ENCODE measurements at places on chromosomes 7 and 10.

DNA sequence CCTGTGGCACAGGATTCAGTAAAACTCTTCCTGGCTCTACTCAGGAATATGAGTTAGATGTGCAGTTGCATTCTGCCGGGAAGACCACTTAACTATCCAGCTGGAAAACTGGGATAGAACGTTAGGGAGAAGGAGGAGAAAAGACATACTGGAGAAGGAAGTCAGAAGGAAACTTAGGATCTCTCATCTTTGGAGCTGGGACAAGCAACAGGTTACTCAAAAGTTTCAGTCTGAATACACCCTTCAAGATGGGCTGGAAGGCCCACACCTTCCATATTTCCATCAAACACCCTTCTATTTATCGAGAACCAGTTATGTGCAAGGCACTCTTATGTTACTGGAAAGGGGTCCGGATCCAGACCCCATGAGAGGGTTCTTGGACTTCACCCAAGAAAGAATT is 440.4 kb upstream of the NRP1 start:
- no peak for DNase-seq

DNA sequence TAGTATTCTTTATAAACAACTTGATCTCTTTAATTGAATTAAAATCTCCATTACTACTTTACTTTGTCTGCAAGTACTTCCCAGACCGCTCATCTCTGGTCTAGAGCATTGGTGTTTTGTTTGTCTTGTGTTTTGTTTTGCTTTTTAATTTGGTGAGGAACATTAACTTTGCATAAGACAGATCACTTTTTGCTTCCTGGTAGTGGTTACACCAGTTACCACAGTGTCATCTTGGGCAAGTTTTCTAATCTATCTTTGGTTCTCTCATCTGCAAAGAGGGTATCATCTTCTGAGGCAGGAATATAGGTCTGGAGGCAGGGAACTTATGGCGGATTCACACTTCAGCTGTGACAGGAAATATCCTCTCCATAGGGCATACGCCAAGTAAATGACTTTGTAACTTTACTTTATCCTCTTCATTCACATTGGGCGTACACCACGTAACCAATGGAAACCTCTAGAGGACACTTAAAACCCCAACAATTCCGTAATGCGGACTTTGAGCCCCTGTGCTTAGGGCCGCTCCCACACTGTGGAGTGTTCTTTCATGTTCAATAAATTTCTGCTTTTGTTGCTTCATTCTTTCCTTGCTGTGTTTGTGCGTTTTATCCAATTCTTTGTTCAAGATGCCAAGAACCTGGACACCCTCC is 83.2 kb upstream of the JAZF1 start:
- DNase-seq: no peak

GRCh38 chr7:22823142-22823497 is 471 bp upstream of the TOMM7 start:
- no peak for DNase-seq

GRCh38 chr10:61814160-61814559 is 87.3 kb upstream of the ARID5B start:
- DNase-seq: no peak

DNA sequence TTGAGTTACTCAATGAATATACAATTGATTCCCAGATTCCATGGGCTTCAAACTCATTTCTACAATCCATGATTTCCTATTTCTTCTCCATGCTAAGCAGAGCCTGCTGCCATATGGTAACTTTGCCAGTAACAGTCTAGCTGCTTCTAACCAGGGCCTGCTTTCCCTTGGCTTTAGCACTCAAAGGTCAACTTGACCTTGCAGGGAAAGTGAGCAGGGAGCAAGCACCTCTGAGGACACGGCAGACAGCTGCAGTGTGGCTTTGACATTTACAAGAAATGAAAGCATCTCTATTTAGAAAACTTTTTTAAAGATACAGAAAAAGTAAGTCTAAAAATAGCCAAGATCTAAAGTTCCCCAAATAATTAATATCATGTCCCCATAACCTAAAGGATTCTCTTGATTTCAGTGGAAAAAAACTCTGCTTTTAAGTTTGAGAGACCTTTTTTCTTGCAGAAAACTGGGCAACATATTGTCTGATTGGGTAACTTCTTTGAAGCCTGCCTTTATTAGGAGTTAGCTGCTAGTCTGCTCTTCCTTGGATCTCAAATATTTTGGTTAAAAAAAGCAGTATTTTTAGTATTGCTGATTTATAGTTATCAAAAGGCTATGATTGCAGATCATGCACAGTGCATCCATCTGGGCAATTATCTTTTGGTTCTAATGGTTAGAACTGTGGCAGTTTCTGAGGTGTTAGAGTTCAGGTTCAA is 257.9 kb downstream of the AHR start:
- DNase-seq: no peak

GRCh38 chr7:44225566-44226395 is 25.0 kb downstream of the YKT6 start:
- DNase-seq: no peak

DNA sequence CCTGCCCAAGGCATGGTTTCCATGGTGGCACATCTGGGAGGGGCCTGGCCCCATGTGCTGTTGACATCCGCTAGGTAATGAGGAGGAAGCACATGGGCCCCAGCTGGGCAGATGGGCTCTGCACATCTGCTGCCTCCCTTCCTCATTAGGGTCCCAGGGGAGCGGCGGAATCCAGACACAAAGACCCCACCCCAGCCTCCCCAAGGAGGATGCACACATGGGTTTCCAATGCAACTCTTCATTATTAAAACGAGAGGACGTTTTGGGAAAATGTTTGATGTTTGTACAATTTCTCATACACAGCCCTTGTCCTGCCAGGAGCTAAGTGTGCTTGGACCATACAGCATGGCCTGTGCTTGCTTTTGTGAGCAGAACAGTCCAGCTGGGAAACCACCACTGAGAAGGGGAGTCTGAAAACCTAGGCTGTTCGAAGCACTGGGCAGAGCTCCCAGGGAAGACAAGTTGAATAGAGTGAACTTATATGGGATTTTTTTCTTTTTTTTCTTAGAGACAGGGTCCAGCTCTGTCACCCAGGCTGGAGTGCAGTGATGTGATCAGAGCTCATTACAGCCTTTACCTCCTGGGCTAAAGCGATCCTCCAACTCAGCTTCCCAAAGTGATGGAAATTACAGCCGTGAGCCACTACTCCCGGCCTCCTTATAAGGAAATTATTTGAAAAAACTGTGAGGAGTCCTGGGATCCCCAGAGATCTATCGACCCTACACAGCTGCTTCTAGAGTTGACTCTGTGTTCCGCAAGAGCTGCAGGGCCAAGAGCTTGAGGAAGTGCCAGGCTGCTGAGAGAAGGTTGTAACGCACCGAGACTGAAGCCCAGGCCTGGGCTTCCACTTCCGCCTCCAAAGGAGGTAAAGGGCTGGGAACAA is 23.4 kb downstream of the FAM107B start:
- peak; percentile 90 for DNase-seq

DNA sequence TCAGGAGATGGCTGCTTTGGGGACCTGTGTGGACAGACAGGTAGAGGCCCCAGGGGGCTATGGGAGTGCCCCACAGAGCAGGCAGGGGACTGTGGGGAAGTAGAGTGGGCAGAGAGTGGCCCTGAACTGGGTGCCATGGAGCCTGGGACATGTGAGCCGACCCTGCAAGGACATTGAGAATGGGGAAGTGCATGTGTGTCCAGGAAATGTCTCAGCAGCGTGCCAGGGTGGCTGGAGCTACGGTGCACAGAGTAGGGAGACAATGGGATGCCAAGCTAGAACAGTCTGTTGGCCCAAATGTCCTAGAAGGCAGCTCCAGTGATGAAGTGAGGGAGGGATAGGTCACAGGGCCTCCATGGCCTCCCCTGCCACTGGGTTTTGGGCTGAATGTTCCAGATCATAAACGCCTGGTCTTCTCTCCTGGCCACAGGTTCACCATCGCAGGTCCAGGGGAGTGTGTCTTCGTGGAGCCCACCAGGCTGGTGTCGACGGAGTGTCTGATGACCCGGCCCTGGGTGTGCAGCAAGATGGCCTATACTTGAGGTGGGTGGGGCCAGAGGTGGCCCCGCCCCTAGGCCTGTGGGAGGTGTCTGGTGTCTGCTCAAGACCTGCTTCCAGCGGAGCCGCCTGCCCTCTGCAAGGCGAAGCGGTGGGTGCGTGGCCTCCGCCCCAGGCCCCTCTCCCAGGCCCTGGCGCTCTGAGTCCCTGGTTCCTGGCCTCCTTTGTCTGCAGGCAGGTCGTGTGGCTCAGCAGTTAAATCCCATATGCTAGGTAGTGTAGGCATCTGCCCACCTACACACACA is 20.5 kb downstream of the CLEC2L start:
- peak; percentile 24 for DNase-seq

GRCh38 chr7:90844421-90844820 is 248.3 kb downstream of the CDK14 start:
- DNase-seq: no peak

DNA sequence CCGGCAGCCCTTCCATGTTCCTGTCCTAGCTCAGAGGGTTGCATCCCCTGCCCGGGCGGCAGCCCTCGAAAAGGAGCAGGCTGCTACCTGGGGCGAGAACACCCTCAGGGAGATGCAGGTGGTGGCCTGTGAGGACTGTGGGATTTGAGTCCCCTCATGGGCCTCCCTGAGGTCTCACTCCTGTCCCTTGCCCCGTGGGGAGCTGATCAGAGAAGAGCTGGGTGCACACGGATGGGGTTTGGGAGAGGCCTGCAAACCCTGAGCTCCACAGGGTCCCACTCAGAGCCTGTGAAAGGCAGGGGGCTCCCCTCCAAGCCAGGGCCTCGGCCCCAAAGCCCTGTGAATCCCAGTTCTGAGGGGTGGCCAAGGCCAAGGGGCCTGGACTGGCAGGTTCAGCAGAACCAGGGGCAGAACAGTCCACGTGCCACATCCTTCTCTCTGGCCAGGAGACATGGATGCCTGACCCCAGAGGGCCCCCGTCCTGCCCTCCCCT is 424 bp upstream of the CYP2W1 start:
- DNase-seq: no peak

- DNase-seq: no peak
Measured at GRCh38 chr7:80588591-80588990, 49.9 kb upstream of the CD36 start.

- DNase-seq: no peak
Measured at GRCh38 chr10:68184546-68184945, 47.4 kb downstream of the ATOH7 start.

GRCh38 chr7:42315631-42316030 is 78.6 kb upstream of the GLI3 start:
- DNase-seq: no peak

- no peak for DNase-seq
Measured at GRCh38 chr7:50908628-50909290, 126.1 kb upstream of the GRB10 start.

DNA sequence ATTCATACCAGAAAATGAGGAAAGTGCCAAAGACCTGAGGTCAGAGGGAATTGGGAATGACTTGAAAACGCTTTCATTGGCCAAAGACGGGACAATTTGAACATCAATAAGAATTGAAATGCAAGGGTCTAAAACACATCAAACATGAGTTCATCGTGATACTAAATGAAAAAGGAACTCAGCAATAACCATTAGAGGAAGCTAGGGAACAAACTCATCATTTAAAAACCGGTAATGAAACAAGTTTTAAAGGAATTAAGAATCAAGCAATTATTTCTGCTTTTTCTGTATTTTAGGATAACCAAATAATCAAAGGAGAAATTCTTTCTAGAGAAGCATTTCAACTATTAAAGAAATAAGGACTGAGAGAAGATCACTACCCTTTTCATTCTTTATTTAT is 303.1 kb downstream of the ARHGAP12 start:
- DNase-seq: no peak

DNA sequence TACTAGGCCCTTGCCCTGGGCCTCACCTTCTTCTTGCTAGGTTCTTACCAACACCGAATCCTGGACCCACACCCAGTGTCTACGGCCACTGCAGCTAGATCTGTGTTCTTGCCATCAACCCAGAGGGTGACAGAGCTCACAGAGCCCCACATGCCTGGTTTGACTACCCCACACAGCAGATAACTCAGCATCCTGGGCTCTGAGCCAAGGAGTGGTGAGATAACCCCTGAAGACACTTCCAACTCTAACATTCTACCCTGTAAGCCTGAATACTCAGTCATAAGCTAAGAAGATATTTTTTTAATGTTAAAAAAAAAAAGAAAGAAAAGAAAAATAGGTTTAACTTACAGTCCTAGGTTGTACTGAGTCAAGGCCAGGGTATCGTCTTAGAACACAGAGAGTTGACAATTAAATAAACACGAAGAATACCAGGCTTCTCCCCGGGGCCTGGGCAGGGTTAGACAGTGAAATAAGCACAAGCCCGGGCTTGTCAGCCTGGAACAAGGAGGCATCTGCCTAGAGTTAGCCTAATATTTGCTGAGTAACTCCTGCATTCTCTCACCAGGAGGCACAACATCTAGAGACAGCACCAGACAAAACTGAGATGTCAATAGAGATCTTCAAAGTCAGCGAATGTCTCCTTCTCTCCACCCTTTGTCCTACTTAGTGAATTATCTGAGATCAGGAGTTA is 556.5 kb upstream of the LRRN3 start:
- DNase-seq: no peak

DNA sequence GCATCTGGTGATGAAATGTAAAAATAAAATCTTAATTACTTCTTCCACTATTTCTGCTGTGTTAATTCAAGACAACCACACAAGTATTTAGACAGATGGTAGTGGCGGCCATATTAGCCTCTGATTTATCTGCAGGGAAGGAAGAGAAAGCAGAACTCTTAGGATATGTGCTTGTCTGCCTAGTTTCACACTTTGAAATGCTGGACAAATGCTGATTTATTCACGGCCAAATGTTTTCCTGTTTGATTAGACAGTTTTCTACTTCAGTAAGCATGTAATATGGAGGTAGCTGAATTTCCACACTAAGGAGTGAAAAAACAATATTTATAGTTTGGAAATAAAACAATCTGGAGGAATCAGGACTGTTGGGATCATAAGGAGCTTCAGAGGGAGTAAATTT is 158.1 kb downstream of the AGMO start:
- DNase-seq: no peak

DNA sequence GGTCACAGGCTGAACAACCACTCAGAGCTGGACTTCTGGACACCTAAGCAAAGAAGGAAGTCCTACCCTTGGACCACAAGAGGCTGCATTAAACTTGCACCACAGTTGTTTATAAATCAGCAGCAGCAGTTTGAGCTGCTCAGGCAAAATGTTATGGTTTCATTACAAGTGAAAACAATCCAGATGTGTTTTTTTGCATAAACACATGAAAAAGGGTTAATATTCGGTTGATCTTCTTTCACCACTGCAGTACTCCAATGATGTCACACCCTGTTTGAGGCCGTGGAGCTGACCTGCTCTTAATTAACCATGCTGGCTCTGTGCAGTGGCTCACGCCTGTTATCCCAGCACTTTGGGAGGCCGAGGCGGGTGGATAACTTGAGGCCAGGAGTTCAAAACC is 490.8 kb upstream of the CELF2 start:
- no peak for DNase-seq

- DNase-seq: no peak
Measured at GRCh38 chr7:135197343-135197742, 14.0 kb downstream of the WDR91 start.

DNA sequence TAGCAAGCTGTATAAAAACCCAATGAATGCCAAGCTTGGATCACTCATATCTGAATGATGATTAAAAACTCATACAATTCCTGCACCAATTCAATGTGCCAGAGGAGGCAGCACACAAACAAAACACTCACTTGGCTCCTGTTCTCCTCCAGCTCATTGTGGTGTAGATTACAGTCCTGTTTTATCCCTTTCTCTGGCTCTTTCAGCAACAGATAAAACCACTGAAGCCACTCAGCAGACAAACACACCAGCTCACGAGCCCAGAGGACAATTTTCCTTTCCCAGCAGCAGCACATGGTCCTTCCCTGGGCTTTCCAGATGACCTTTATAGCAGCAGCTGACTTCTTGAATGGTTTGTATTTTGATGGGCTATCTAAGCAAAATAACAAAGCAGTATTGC is 107.3 kb upstream of the STARD3NL start:
- DNase-seq: peak; percentile 78
